ENCODE measurements at places on chromosomes 3 and 15. TPM values are rescaled to one million over a fixed set of nuclear protein-coding genes. Genes with fewer than 3 reads are reported as not detected.

- DNase-seq, result no peak
Measured at GRCh38 chr3:99712291-99712954, 74.0 kb downstream of the COL8A1 start.

DNA sequence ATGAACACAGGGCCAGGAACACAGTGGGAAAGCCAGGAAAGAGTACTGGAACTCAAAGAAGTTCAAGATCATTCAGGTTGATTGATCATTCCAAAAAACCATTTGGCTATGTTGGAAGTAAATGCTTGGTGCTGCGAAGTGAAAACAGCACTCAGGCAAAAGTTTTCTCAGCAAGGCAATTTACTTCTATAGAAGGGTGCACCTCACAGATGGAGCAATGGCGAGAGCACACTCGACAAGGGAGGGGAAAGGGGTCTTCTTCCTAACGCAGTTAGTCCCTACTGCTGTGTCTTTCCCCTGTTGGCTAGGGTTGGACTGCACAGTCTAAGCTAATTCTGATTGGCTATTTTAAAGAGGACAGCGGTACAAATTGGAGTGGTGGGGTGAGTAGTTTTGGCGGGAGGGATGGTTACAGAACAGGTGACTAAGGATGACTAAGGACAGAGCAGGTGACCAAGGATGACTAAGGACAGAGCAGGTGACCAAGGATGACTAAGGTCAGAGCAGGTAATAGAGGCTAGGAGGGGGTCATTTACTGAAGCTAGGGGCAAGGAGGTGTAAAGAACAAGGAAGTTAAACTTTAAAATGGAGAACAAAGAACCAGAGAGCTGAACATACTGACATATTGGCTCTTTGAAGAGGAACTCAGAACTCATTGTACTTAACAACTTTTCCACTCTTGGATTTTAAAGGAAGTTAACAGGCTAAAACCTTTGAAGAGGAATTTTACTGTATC lies 43.3 kb downstream of the HOMER2 start:
- DNase-seq, result no peak

NAALADL2 gene
- 8.5 TPM for total RNA-seq

- DNase-seq, result no peak
Measured at GRCh38 chr3:147872568-147872967, 463.4 kb downstream of the ZIC1 start.

DNA sequence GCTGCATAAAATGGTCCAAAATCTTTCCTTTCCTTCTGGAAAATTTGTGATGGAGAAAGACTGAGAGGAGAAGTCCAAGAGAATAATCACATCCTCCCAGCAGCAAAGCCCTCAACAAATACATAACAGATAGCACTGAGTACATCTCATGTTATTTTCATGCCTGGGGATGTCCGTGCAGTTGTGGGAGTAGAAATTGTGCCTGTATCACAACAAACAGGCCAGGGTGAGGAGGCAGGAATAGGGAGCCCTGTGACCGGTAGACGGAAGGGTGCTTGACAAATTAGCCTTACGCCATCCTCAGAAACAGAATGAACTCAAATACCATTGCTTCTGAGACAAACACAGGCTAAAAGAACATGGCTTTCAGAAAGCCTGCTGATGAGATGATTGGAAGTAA lies 333.2 kb upstream of the UMPS start:
- DNase-seq, result no peak

GOLGA8G gene
- total RNA-seq, result not detected

DNA sequence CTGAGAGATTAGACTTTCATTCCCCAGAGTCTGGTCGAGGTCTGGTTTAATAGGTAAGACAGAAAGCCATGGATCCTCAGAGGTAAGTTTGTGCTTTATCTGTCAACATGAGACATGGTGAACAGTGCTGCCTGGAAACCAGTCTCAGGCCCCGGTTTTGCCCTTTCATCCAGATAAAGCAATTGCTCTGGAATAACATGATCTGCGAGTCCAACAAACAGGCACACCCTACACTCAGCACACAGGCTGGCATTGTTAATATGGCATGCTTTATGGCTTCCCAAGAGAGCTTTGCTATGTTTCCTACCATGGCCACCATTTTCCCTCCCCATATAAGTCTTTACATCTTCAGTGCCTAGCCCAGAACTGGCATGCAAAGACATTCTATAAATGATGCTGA lies 30.1 kb upstream of the MNS1 start:
- DNase-seq, result no peak

DNA sequence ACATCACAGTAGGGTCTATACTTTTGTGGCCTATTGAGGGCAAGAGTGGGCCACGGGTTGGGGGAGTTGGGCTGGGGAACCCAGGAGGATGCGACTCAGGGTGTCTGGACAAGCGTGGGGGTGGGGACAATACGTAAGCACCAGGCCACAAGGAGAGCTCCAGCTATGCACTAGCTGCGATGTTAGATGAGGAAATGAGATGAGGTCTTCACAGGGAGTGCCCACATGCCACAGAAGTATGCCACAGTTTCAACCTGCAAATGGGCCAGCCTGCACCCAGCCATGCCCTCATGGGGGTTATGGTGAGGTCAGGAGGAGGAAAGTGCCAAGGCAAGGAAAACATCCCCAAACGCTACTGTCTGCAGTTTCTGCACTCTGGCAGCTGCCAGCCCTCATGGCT lies 30.5 kb downstream of the CACNA2D2 start:
- no peak for DNase-seq

RTP1 gene
- not detected for total RNA-seq

Data from upper lobe of right lung (tissue), 1 donor.